Stimulated activated CD4-positive, alpha-beta T cell treated with anti-CD3 and anti-CD28 coated beads, Interleukin-12 subunit alpha, Interleukin-12 subunit beta, amount 100 ng/mL, for 24 hours (primary cell): ENCODE measurements at places on chromosomes 11 and 22.

- no peak for DNase-seq
These were observed 34.2 kb downstream of the SYT7 start for GRCh38 chr11:61546663-61547062.

DNA sequence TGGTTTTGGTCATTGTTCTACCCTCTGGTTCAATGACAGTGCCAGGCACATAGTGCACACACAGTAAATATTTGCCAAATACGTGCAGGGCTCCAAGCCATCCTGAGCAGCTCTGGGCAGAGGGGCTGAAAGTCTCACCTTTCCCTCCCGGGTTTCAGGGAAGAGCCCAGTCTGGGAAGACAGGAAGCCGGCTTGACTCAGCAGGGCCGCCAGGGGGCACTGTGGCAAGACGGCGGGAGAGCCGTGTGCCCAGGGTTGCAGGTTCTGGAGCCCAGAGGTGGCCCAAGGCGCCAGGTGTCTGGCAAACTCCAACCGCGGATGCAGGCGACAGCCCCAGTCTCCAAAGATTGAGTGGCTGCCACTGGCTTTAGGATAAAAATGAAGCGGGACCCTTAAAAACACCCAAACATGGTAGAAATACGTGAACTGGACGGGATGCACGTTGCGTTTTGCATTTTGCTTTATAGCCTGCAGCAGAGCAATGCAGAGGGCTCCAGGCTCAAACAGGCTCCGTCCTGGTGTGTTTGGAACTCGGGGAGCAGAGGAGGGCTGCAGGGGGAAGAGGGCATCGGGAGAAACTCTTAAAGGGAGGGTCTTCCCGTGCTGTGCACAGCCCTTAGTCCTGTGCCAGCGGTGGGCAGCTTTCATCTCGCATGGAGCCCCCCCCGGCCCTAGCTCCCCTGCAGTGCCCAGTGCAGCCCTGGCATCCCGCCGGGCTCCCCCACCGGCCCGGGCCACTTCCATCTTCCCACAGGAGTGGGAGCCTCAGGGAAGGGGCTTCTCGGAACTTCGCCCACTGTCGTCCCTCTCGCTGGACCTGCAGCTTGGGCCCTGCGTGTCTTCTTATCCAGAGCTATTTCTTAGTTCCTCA is 10.7 kb downstream of the KRTAP5-5 start:
- peak; percentile 10 for DNase-seq

DNA sequence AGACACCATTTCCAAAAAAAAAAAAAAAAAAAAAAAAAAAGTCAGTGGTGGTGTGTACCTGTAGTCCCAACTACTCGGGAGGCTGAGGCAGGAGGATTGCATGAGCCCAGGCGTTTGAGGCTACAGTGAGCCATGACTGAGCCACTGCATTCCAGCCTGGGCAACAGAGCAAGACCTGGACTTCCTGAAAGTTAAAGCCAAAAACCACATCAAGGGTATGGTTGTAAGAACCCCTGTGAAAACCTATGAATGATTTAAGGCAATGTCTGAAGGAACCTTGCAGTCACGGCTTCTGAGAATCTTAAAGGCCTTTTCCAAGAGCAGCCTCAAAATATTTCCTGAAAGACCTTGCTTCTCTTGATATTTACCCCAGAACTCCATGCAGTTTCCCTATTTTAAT is 30.5 kb upstream of the MSANTD2 start:
- DNase-seq: no peak

- no peak for DNase-seq
These were observed 6.3 kb upstream of the C11orf91 start for GRCh38 chr11:33706966-33707365.

DNA sequence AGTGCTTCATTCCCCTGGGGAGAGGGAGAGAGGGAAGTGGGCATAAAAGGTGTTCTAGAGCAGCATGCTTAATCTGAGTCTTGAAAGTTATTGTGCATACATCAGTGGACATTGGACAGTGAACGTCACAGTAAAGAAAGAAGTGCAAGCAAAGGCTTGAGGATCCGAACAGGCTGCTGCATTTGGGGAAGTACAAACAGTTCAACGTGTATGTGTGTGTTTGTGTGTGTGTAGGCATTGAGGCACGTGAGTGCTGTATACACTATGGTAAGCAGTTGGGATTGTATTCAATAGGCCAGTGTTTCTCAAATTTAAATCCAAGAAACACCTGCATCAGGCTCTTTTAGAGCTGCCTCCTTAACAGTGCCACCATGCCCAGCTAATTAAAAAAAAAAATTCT is 10.4 kb upstream of the EIF3M start:
- DNase-seq: no peak

DNA sequence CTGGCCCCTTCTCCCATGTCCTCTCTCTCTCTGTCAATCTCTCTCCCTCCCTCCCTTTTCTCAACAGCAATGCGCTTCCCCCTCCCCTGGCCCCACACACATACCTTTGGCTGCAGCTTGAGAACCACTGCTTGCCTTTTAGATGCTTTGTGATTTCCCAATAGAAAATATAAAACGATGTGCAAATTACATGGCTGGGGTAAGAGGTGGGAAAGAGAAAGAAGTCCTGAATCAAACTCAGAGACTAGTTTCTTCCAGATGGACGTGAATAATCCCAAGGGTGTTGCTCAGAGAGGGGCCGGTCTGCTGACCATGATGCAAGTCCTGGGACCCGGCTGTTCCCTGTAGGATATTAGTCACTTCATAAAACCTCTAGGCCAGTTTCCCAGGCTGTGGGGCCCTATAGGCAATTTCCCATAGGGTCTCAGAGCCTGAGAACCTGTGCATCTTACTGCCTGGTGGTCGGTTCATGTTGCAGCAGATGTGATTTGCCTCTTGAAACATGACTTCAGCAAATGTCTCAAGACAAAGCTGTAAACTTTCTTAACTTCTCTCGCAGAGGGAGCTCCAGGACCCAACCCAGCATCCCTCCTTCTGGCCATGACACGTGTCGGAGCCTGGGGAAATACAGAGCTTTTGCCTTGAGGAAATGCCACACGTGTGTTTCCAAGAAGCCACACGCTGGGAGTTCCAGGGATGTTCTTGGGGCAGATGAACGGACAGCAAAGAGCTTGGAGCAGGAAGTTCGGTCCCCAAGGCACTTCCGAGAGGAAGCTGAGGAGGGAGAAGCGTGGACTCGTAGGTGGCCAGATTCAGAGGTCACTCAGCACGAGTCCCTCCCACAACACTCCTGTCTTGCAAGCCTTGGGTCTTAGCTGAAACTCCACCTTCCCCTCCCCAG is 34.5 kb upstream of the ETS1 start:
- no peak for DNase-seq

GRCh38 chr11:113263458-113264259 is 50.7 kb upstream of the TTC12 start:
- DNase-seq: no peak

DNA sequence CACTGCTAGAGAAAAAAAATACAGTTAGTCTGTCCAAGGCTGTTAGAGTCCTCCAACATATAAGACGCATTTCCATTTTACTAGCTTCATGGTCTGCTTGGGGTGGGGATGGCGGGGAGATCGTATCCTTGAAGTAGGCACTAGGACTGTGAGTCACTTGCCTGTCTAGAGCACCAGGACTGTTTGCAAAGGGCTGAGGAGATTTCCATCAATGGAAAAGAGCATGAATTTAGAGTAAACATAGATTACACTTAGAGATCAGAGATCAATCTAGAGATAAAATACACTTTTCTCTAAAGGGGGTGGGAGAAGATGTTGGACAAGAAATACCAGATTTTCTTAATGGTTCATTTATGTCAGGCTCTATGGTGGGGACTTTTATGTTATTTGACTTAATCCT is 1.7 kb upstream of the MS4A7 start:
- DNase-seq: no peak

GRCh38 chr11:63919267-63920125 is 2.5 kb upstream of the RCOR2 start:
- DNase-seq: no peak

- no peak for DNase-seq
These were observed 1.1 kb upstream of the FXYD2 start for GRCh38 chr11:117825538-117826189.

- DNase-seq: no peak
These were observed 12.6 kb downstream of the KLHL35 start for GRCh38 chr11:75420224-75421034.

DNA sequence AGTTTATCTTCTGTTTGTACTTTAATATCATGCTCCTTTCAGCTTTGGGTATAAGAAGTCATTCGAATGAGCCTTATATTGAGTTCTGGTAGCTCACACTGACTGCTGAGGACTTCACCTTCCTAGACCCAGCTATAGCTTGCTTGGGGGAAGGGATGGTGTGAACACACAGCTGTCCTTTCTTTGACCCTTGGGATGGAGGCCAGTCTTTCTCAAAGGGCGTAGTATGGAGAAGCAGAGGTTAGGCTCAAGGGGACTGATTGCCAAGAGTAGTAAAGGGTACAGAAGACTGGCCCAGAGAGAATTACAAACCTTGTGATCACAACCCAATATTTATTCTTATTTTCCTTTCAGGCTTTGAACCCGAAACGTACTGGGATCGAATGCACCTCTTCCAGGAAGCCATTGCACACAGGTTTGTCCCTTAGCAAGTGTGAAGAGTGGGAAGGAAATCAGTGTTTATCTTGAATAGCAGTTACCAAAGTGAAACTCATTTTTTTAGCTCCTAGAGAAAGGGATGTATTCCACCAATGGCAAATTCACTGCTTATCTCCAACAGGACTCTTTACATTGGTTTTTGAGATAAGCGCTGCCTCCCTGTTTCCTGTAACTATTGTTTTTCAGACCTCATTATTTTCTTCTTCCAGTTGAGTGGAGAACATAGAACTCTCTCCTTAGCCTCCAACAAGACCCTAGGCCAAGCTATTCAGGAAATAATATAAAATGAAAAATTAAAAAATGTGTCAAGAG is 42.8 kb upstream of the YWHAH start:
- no peak for DNase-seq

- DNase-seq: no peak
These were observed 1082.5 kb downstream of the BRD1 start for GRCh38 chr22:48744967-48745841.

GRCh38 chr22:16922706-16923105 is 85.3 kb downstream of the GAB4 start:
- no peak for DNase-seq

DNA sequence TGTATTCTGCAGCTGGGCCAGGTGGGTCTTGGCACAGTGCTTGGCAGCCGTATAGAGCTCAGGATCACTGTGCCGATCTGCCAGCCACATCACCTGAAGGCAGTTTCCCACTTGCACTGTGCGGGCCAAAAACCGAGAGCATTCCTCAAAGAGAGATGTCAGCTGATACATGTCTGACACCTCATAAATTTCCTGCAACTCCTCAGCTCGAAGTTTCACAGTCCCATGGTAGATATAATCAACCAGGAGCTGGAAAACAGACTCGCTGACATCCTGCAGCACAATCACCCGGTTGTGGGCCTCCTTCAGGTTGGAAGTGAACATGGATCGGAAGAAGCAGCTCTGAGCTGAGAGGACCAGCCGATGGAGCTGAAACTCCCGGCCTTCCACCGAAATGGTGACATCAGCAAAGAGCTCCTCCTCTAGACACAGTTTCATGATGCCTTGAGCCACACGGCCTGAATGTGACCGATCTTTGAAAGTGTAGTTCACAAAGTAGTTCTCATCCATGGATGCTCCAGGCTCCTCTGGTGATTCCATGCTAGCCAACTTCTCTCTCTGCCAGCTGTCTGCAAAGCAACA is 1.2 kb downstream of the KBTBD4 start:
- DNase-seq: no peak

- DNase-seq: no peak
These were observed 9.6 kb upstream of the CERK start for GRCh38 chr22:46747646-46748045.

DNA sequence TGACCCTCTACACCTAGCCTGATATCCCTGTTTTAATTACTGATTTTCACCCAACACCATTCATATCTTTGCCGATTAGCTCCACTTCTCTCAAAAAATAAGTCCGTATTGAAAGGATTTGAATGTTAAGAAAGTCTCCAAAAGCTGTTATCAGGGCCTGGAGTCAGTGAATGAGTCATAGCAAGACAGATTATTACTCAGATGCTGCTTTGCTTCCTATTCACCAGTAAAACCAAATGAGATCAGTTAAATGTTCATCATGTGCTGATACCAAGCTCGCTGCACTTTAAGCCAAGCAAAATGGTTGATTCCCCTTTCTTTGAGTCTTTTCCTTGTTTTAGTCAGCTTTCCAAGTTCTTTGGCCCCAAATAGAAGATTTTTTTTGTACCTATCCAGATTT is 228.4 kb downstream of the FAT3 start:
- DNase-seq: no peak

DNA sequence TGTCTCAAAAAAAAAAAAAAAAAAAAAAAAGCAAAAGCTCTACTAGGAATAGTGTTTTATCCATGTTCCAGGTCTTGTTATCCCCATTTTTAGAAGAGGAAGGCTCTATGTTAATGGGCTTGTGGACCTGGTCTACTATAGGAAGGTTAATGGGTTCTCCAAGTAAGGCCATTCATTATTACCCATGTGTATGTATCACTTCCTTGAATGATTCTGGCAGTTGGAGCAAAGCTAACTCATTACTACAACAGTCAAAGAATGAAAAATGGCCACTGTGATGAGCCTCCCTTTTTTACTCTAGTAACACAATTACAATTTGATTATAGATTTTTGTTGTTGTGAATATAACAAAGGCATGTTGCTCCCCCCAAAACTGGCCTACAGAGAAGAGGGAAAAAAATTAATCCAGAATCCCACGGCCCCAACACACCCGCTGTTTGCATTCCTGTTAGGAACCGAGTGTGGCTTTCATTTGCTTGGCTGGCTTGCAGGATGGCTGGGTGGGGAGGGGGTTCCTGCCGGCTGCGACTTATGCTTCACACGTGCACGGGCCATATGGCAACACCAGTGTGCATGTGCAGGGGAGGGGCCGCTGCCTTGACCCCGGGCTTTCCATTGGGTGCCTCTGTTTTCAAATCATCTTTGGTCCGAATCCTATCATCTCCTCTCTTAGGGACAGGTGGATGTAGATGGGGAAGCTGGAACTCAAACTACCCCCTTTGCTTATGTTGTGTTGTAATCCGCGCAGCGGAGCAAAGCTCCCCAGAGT is 148.8 kb downstream of the HIPK3 start:
- DNase-seq: no peak

DNA sequence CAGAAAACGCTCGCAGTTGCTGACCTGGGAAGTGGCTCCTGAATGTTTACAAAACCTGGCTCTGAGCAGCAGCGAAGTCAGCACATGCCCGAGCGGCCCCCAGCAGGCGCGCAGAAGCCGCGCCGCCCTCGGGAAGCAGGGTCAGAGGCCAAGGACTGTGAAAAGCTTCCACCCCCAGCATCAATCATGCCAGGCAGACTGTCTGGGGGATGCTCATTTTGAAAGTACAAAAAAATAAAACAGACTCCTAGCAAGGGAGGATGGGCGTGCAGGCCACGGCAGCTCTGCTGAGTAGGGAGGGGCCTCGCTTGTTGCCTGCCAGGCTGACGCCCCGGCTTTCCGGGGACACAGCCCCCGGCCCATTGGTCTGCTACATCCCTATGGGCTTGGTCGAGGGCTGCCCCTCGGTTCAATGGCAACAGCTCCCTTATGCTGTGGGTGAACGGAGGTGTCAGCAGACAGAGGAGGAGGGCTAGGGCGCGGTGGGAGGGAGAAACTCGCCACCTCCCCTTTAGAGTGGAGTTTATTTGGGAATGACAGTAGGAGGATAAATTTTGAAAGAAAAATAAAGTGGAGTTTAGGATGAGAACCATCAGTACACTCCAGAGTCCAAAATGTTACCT is 37.7 kb upstream of the GNB1L start:
- DNase-seq: peak; percentile 47
